HuH-7.5 (cell line): ENCODE measurements at places on chromosomes 7 and 10.

DNA sequence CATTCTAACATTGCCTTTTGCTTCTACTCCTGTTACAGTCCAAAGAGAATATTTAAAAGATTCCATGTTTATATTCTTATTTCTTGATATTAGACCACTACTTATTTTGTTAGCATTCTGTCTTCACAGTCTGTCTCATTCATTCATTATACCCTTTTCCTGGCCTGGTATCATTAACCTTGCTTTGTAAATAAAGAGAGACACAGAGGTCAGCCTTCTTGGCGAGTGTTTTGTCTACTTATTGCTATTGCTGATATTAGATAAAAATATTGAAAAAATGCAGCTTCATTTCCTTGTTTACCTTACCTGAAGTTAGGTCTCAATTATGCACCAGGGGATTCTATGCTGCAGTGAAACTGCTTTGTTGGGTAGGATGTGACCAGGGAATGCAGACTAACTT is 179.2 kb downstream of the NXPH1 start:
- DNase-seq = no peak

DNA sequence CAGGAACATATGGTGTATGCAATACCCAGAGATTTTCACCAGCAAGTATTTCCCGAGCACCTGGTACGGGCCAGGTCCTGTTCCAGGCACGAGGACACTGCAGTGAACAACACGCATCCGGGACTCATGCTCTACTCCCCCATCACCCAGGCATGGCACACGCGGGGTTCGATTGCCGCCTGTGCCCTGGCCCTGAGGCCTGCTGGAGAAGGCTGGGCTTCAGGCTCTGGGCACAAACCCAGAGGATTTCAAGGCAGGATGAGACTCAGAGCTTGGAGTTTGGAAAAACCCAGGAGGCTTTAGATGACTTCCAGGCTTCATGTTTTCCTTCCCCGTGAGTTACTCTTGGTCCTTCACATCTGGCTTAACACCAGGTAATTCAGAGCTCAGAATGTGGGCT is 143.5 kb downstream of the NEURL1 start:
- DNase-seq = no peak

GRCh38 chr7:42144604-42145003 is 92.4 kb downstream of the GLI3 start:
- no peak for DNase-seq

DNA sequence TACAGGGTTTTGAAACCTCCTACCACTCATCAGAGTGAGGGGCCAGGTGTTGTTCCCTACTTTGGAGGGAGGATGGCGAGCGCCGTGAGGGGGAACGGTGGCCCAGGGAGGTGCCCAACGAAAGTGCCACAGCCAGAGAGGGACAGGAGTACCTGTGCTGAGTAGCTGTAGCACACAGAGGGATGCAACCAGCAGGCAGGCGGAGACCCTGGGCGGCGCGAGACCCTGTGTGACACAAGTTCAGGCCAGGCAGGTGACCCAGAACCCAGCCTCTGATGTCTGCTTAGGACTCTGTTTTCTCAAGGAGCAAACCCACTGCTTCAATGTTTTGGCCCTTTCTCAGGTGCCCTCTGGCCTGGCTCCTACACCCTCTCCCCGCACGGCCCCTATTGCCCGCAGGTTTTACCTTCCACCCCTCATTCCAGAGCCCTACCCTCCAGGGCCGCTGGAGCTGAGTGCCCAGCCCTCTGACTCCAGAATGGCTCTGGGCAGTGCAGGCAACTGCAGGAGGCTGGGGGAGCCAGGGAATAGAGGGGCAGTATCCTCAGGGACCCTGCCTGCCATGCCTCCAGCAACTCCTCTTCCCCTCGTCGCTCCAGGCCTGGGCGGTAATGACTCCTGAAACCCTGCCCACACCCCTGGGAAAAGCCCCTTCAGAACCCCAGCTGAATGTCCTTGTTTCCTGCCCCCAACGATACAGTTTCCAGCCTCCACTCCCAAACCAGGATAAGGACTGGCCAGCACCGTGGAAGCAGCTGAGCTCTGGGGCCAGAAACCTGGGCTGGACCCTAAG is 164.1 kb upstream of the RHEB start:
- DNase-seq = no peak

GRCh38 chr7:121235201-121235600 is 93.6 kb upstream of the WNT16 start:
- DNase-seq = no peak

GRCh38 chr10:70354556-70354955 is 27.9 kb downstream of the LRRC20 start:
- DNase-seq = no peak

DNA sequence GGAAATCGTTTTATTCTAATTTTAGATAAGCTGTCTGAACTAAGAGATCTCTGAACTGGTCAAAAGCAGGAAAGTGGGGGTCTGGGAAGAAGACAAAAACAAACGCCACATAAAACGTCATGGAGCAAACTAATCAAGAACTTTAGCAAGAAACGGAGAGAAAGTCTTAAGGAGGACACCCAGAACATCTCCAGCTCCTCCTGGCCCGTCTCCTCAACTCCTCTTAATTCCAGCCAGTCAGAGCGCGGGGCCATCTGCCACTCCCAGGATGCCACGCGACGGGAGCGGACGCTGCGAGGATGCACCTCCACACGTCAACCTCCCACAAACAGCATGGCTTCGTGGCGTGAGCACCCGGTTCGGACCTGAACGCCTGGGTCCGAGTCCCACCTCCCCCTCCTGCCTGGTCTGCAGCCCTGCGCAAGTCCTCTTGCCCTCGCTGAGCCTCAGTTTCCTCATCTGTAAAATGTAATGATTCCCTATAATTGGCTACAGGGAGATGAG is 598 bp downstream of the MMS19 start:
- DNase-seq = peak; percentile 83

DNA sequence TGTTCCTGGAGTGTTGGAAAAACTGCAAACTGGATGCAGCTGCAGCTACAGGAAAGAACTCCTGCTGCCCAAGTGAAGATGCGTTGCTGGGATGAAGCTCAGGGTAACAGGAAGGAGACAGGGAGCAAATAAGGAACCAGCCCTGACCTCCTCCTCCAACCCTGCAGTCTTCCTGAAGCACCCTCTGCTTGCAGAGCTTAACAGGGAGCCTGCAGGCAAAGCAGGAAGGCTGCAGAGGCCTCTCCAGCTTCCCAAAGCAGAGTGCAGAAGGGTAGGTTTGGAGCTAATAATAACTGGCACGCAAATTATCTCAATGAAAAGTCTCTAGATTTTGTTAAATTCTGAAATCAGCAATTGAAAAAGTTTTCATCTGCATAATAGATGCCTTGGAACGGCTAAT is 92.5 kb downstream of the SORCS1 start:
- no peak for DNase-seq

DNA sequence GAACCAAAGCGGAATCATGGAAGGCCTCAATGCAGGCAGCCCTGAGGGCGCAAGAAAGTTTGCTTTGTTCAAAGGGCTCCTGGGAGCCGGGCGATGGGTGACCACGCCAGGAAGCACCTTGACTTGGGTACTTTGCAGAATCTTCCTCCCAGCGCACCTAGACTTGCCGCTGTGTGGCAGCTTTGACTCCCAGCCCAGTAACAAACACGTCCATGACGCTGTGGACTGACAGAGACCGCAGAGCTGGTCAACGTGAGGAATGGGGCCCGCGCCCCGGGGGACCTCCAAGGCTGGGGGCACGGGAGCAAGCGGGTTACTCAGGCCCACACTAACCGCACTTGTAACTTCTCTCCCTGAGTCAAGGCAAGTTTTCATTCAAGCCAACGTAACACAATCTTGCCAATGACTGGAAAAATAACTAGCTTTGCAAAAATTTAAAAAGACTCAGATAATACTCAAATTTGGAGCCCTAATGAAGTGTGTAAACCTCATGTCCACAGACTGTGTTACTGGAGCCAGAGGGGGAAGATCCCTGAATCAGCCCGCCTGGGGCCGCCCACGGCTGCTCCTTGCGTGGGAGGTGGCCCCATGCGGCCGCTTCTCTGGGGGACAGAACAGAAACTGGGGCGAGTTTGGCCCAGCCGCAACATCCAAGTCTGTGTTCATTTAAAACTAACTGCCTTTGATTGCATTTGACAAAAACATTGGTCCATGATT is 130.8 kb downstream of the DNAJB6 start:
- DNase-seq = no peak

- DNase-seq = no peak
Measured at GRCh38 chr10:12409161-12409560, 59.8 kb downstream of the CAMK1D start.

DNA sequence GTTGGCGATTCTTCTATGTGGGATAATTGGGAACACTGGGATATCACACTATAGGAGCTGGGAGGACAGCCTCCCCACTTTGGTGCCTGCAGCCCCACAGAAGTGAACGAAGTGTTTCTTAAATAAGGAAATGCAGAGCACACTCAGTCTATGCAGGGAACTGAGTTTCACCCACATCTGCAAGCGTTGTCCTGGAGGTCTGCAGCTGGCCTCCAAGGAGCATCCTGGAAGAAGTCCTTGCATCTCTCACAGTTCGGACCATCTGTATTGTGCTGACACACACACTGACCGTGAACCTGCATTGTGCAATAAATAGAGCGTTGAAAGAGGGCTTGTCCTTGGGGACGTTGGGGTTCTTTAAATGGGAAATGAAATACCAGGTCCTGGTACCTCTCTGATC is 25.8 kb downstream of the LAMB4 start:
- DNase-seq = no peak

- DNase-seq = no peak
Measured at GRCh38 chr10:22832851-22833250, 95.0 kb upstream of the ARMC3 start.

GRCh38 chr7:55129541-55130394 is 111.0 kb downstream of the EGFR start:
- no peak for DNase-seq

DNA sequence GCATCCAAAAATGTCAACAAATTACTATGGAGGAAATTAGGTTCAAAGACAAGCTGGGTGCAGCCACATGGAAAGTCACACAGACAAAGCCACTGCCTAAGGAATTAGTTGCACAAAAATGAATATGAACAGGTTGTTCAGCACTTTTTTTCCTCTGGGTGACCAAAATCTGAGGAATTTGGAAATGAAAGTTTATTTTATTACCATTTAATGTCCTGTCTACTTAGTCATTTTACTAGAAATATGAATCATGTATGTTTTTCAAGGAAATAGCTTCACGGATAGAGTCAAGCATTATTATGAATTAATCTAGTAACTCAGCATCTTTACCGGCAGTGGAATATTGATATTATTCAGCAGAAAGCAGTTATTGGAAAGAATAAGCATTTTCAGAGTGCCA is 106.3 kb downstream of the ANK3 start:
- DNase-seq = no peak

DNA sequence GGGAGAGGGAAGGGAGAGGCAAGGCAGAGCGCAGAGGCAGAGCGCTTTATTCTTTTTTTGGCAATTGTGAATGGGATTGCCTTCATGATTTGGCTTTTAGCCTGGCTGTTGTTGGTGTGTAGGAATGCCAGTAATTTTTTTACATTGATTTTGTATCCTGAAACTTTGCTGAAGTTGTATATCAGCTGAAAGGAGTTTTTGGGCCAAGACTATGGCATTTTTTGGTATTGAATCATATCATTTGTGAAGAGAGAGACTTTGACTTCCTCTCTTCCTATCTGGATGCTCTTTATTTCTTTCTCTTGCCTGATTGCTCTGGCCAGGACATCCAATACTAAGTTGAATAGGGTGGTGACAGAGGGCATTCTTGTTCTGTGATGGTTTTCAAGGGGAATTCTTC is 291.3 kb downstream of the REEP3 start:
- no peak for DNase-seq

DNA sequence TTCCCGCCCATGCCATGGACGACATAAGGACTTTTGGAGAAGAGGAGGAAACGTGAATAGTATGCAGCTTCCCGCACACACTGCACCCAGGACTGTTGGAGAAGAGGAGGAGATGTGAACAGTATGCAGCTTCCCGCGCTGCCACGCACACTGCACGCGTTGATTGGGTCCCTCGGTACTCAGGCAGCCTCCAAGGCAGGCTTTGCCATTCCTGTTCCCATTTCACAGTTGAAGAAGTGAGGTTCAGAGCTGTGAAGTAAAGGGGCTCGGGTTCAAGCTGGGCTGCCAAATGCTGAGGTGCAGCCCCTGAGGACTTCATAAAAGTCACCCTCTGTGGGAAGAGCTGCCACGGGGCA is 147.9 kb upstream of the FAM20C start:
- no peak for DNase-seq

GRCh38 chr10:47409171-47409865 is 25.2 kb upstream of the ZNF488 start:
- no peak for DNase-seq

DNA sequence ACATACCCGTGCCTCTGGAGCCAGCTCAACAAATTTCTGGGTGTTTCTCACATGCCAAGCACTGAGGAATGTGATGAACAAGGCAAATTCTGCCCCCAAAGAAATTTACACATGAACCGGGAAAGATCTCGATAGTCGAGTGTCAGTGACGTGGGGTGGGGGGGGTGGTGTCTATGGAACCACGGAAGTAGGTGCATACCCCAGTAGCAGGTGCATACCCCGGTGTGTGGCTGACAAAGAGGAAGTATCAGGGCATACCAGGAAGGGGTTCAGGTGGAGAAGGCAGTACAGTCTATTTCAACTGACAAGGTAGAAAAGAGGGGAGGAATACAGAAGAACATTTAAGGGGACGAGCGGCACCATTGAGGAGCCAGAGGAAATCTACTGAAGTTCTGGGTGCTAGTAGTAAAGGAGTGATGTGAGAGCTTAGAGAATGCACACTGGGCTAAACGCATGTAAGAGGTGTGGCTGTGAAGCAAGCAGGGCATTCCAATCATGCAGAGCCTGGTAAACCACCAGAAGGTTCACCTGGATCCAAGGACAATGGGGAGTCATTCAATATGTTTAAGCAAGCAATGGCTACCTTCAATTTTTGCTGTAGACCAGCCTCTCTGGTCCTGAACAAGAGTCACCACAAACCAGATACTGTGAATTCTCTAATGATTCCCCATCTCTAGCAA is 6.2 kb downstream of the CCDC6 start:
- DNase-seq = no peak

DNA sequence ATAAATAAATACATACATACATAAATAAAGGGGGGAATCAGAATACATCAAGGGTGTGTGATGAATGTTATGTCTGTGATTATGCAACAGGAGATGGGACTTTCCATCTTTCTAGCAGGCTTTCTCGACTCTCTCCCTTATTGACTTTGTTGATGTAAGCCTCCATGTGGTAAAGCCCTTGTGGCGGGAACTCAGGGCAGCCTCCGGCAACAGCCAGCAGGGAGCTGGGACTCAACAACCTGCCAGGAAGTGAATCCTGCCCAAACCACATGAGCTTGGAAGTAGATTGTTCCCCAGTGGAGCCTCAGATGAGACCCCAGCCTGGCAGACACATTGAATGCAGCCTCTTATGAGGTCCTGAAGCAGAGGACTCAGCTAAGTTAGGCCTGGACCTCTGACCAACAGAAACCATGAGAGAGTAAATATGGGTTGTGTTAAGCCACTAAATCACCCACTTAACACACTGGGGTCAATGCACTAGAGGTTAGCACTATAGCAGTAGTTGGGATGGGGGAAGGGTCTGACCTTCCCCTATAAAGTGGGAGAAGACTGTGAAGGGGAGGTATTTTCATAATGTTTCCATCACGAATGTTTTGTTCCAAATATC is 104.0 kb downstream of the JCAD start:
- DNase-seq = peak; percentile 61
